Femur (tissue), 1 donor: ENCODE measurements at places on chromosomes 6 and 20.

DNA sequence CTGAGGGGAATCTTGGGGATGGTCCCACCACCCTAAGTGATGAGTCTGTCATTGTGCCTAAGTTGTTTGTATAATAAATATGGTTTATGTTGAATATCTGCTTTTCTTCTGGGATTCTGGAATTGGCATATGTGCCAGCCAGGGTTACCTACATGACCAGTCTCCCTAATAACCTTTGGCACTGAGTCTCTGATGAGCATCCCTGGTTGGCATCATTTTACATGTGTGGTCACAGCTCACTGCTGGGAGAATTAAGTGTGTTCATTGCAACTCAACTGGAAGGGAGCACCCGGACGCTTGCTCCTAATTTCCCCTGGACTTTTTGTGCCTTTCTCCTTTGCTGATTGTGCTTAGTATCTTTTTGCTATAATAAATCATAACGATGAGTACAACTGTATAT, 8.1 kb downstream of the SMAP1 start:
- DNase-seq, result no peak

DNA sequence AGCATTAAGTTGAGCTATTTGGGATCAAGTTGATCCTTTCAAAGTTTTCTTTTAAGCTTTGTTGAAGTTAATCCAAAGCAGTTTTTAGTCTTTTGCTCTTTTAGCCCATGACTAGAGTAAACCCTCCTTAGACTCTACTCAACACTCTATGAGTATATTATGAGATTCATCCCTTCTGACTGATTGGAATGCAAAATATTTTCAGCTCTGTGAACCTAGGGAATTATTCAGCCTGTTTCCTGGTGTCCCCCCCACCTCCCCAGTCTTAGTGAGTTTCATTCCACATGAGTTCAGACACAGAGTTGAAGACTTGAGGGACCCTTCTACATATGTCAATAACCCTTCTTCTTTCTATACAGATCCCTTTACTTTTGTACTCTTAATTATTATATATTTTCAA, 413.7 kb downstream of the RFPL4B start:
- DNase-seq, result no peak

DNA sequence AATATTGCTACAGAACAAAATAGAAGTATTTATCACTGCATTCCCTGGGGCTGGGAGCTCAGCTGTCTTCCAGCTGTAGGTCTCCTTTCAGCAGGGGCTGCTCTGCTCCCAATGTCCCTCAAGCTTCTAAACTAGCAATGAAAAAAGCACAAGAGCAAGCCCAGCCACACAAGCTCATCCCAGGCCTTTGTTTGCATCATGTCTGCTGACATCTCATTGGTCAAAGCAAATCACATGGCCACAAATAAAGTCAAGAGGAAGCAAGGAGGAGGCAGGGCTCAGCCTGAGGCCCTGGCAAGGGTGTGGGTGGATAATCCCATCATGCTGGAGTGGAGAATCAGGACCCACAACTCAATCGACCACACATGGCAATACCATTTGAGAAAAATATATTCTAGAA, 2.2 kb upstream of the BFSP1 start:
- DNase-seq, result no peak

GRCh38 chr6:3977875-3978711, 100.8 kb downstream of the FAM217A start:
- DNase-seq, result peak; percentile 84

- DNase-seq, result peak; percentile 24
Observed at GRCh38 chr6:106973018-106973835, 1.3 kb downstream of the CD24 start.

DNA sequence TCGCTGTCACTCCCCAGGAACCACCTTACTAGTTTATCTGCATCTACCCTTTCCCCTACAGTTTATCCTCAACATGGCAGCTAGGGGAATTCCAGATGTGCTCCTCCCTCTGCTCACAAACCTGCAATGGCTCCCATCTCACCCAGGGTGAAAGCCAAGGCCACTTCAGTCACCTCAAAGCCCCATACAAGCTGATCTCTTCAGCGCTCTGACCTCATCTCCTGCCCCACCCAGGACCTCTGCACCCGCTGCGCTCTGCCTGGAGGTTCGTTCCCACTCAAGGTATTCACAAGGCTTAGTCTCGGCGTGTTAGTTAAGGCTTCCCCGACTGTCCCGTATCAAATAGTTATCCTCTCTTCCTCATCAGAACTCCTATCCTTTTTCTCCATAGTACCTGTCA, 28.6 kb upstream of the SPDEF start:
- no peak for DNase-seq

GRCh38 chr6:102474041-102474807, 1080.7 kb downstream of the GRIK2 start:
- no peak for DNase-seq

DNA sequence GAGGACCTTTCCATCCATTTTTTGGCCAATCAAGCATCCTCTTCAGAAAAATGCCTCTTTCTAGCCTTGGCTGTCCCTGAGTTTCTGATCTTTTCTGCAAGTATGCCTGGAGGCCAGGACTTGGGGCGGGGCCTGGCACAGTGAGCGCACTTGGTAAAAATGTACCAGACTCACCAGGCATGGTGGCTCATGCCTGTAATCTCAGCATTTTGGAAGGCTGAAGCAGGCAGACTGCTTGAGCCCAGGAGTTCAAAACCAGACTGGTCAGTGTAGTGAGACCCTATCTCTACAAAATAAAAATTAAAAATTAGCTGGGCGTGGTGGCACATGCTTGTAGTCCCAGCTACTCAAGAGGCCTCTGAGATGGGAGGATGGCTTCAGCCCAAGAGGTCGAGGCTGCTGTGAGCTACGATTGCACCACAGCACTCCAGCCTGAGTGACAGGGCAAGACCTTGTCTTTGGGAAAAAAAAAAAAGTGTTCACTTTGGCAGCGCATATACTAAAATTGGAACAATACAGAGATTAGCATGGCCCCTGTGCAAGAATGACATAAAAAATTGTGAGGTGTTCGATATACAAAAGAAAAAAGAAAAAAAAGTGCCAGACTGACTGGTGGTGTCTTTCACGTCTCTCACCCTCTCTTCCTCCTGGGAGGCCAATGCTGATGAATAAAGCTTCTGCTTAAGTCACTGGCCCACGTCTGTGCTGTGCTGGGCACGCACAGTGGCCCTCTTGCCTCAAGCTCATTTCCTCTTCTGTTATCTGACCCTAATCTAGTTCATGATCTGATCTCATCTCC, 18.1 kb upstream of the SLC9A8 start:
- DNase-seq, result no peak

- DNase-seq, result no peak
Observed at GRCh38 chr20:49698477-49698876, 15.2 kb downstream of the B4GALT5 start.

DNA sequence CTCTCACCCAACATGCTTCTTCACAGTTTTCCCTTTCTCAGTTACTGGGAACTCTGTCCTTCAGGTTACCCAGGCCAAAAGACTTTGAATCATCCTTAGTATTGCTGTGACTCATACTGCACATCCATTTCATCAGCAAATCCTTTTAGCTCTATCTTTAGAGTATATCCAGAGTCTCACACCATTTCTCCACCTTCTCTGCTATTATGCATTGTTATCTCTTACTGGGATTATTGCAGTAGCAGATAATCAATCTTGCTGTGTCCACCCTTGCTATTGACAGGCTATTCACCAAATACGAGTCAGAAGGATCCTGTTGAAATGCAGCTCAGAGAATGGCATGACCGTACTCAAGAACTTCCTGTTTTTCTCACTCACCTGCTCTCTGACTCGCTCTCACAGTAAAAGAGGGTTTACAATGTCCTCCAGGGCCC, 57.3 kb downstream of the BCKDHB start:
- no peak for DNase-seq

GRCh38 chr6:24520929-24521546, 26.3 kb downstream of the ALDH5A1 start:
- no peak for DNase-seq

DNA sequence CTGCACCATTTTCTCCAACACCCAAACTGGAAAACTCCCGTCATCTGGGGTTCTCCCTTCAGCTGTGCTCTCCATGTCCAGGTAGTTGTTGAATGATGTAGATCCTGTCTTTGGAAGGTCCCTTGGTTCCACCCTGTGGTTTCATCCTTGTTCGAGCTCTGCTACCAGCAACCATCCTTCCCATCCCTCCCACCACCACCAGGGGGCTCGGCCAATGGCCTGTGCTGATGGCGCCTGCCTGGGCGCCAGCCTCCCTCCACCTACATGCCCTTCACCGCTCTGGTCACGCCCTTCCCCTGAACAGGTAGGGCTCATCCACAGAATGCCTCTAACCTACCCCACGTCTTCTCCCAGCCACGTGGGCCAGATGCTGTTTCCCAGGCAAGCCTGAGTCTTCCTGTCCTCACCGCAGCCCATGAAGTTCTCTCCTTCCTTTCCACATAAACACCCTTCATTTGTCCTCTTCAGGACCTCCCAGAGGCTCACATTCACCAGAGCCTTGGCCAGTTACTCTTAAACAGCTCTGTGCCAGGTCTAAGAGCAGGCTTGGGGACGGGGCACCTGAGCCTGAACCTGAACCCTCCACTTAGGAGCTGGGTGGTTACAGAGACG, 75.1 kb upstream of the DUSP22 start:
- DNase-seq, result no peak

DNA sequence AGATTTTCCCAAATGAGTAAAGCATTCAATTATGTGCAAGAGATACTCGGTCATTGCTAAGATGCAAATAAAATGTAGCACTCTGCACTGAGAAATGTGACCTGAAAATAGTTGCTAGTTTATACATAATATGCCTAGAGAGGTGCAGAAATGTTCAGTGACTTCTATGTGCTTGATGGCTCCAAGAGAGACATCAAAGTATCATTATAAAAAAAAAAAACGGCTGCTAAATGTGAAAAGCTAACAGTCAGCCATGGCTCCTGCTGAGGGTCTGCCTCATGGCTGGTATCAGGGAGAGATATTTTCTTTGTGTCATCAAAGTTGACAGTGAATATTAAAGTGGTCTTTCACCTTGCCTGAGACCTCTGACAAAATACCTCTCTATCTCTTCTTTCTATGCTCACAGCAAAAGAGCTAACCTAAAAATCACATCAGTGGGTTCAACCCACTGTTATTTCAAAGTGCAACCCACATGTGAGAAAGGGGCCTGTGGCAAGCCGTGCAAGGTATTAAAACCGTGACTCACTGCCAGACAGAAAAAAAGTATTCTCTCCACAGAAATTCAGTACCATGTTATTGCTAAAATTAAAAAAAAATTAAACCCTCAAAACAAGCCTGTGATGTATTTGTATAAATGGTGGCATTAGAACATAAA, 259.0 kb downstream of the HIVEP2 start:
- DNase-seq, result no peak

GRCh38 chr6:157054531-157054979, 268.8 kb downstream of the TMEM242 start:
- no peak for DNase-seq

DNA sequence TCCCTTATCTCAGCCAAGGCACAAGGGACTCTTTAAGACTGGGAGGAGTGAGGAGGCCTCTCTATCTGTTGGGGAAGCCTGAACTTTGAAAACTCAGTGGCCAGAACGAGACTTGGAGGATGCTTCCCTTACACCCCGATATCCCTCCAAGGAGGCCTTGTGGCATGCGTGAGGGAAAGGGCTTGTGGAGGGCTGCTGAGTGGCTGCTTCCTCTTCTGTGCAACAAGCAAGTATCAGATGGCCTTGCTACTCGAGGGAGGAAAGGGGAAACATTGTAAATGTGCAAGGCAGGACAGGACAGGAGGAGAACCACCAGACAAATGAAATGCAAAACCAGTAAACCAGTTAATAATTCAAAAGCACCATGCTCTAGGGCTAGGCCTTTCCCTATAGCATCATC, 306.5 kb upstream of the MAP3K7 start:
- no peak for DNase-seq

DNA sequence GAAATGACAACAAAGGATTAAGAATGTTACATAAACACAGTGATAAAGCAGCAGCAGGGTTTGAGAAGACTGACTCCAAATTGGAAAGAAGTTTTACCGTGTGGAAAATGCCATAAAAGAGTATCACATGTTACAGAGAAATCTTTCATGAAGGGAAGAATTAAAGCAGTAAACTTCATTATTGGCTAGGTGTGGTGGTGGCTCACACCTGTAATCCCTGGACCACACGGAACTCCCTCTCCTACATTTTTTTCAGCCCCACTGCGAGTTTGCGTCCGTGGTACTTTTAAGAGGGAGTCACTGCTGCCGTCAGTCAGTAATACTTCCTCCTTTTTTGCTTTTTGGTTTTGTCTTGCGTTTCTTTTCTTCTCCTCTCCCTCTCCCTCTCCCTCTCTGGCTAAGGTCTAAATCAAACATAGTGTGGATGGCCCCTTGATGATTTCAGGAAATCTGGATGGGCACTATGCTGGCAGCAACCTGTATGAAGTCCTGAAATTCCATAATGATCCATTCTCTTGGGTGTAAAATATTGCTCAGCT, 112.3 kb downstream of the MAN1A1 start:
- DNase-seq, result no peak

DNA sequence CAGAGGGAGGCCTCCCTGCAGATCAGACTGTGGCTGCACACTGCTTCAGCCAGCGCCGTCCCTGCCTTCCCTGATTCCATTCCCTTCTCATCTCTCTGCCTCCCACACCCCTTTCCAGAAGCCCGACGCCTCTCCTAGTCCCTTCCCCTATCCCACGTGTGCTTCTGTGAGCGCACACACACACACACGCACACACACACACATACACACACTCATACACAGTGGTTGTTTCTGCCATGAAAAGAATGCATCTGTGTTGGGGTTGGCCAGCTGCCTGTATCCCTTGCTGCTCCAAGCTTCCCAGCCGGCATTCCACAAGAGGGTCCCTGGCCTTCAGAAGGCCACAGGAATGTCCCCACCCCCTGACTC, 51.7 kb downstream of the MOCS1 start:
- DNase-seq, result peak; percentile 89

- no peak for DNase-seq
Observed at GRCh38 chr6:52293067-52293466, 8.5 kb upstream of the MCM3 start.

- DNase-seq, result no peak
Observed at GRCh38 chr6:157759028-157759427, 64.0 kb upstream of the SNX9 start.

DNA sequence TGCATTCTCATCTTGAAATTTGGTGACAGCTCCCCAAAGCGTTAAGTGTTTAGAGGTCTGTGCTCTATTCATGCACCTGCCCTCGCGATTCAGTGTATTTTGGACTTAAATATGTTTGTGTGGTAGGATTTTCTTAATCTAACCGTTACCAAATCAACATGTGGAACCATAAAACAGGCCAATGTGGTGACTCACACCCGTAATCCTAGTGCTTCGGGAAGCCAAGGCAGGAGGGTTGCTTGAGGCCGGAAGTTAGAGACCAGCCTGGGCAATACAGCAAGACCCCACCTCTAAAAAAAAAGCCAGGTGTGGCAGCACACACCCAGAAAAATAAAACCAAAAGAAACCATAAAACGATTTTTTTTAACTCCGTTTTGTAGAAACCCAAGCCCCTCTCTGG, 31.5 kb downstream of the PYGB start:
- no peak for DNase-seq

GRCh38 chr20:49508435-49509199, 26.1 kb upstream of the KCNB1 start:
- no peak for DNase-seq

- DNase-seq, result no peak
Observed at GRCh38 chr6:137821491-137821890, 45.6 kb upstream of the TNFAIP3 start.
